ENCODE measurements at places on chromosomes 6 and 20.

DNA sequence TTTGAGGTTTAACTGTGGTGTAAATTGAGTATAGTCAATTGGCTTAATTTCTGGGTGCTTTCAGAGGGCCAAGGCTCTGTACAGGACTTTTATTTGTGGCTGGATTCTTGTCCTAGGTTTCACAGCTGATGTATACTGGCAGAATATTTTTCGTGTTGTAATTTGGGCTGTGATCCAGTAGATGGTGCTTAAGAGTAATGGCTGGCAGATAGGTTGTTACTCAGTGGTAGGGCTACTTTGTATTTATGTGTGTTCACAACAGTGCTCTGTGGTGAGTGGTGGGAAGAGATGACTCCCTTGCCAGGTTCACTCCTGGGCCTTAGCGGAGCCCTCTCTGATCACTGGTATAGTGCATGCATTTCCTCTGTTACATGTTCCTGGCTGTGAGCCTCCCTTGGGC lies 34.5 kb upstream of the FERMT1 start:
- DNase-seq = no peak

DNA sequence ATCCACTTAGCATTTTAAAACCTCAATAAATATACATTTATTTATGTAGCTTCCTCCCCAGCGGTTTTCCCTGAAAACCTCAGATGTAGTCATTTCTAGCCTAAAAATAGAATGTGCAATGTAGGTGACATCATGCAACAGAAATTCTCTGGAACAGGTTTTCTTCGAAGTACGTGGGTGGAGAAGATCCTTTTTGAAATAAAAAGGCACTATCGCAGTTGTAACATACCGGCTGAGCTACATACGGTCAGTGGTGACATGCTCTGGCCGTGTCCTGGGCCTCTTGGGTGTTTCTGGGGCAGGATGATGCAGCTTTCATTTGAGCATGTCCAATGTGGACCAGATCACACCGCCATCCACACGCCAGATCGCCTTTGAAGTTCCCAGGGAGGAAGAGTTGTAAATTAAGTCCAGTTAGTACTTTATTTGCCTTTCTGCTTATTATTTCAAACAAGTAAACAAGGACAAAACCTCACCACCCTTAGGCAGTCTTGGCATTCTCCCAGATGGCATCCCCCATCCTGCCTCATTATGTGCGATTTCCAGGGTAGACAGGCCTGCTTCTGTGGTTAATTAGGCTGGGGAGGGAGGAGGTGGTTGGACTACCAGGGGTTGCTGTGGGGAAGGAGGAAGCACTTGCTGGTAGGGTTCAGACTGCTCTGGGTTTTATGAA lies 109.5 kb upstream of the CLDN20 start:
- peak; percentile 13 for DNase-seq

DNA sequence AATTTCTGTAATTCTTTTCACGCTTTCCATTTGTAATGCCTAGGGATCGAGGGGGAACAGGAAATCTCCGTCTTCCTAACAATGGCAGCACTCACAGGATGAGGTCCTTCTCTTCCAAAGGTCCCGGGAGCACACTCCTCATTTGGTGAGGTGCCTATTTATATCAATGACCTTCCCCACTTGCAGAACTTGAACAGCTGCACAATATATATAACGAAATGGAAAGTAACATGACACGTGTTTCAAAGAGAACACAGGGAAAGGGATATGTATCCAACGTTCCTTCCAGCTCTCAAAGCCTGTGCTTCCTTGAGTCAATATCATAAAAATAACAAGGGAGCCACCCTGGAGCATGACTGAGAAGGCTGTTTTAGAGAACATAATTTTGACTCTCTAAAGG lies 78.6 kb upstream of the RBM24 start:
- DNase-seq = no peak

GRCh38 chr6:74939151-74939708 lies 266.6 kb downstream of the COL12A1 start:
- DNase-seq = no peak

GRCh38 chr6:56959938-56960337 lies 5.0 kb downstream of the BEND6 start:
- DNase-seq = no peak

GRCh38 chr20:49935746-49936152 lies 448 bp upstream of the RNF114 start:
- DNase-seq = no peak

Data from amygdala (tissue), 56 donors.